Ascending aorta (tissue), 2 donors: ENCODE measurements at places on chromosomes 2 and 18.

DNA sequence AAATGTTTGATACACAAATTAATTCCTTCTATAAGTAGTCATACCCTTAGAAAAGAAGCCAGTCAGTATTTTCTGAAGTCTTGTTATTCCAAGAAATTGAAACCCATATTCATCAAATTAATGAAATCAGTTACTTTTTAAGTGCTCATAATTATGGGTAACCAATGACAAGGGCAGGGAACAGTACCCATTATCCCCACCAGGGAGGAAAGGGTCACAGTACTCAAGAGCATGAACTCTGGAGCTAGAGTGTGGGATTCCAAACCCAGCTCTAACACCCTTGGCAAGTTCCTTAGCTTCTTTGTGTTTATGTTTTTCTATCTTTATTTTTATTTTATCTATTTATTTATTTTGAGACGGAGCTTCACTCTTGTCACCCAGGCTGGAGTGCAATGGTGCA, 68.4 kb downstream of the CCDC148 start:
- no peak for DNase-seq

GRCh38 chr2:124267794-124268193, 242.7 kb downstream of the CNTNAP5 start:
- DNase-seq, result no peak

DNA sequence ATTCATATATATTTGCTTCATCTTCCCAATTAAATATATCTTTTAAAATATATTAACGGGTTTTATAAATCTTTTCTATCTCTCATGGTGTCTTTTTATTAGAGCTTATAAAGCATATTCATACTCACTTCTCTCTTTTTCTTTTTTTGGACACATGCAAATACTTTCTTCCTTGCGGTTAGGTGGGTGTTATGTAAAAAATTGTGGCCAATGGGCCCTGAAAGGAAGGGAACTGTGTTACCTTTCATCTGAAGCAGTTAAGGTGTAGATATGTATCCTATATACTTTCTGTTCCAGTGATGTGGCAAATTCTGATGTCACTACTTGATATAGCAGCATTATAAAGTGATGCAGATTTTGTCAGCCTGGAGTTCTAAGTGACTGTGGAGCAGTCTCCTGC, 714.5 kb downstream of the PLCL1 start:
- no peak for DNase-seq

DNA sequence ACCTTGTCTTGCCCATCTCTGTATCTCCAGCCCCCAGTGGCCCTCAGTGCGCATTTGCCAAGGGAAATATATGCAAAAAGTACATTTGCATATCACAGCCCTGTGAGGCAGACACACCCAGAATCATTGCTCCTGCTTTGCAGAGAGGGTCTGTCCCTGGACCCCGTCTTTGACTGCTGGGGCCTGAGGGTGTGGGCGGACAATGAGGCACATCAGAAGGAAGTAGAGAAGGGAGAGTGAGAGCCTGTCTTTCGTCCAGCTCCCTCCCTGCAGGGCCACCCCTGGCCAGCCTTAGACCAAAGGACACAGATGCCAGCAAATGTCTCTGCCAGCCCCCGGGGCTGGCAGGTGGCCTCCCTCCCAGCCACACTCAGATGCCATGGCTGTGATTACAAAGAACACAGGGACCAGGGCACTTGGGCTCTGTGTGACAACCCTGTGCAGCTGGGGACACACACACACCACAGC, 516.2 kb upstream of the MYT1L start:
- DNase-seq, result no peak

DNA sequence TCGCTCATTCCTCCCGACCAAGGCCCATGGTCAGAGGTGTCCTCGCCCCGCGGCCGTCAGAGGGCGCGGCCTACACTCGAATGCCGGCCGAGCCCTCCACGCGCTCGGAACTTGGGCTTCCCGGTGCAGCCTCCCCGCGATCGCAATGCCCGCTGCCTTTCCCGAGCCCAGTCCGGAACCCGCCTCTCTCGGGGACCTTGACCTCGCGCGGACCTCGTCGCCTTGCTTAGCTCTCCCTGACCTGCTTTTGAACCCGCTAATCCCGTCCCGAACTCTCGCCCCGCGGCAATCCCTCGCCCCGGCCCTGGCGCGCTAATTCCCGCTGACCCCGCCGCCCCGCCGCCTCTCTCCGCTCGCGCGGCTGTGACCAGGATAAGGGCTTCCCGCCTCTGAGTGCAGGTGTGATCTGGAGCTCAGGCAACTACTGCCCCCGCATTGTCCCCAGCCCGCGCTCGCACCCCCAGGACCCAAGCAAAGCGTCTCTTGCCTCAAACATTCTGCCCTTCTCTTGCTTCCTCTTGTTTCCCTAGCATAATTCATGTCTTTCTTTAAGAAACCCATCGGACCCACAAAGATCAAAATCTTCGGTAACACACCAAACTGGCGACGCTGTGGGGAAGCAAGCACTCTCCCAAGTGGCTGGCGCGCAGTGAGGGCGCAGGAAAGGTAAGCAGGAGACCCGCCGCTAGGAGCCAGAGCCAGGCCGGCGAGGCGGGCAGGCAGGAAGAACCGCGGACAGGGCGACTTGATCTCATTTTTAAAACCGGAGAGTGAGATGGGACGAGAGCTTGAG, 46.6 kb upstream of the ATP6V1B1 start:
- DNase-seq, result no peak

- no peak for DNase-seq
These were observed 53.4 kb downstream of the KIF5C start for GRCh38 chr2:148928395-148928794.

DNA sequence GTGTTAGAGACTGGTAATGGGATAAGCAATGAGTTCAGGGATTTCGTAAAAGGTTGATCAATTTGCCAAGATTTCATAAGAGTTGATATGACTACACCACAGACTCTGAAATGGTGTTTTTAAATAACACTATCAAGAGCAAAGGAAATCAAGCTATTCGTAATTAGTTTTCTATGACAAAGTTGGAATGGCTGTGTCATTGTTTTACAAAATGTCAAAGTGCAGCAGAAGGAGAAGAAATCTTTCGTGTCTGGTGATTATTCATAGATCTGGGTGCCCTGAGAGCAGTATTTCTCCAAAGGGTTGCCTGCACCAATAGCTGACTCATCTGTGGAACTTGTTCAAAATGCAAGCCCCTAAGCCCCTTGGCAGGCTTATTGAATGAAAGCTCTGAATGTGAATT, 70.1 kb downstream of the NABP1 start:
- DNase-seq, result no peak
